ENCODE measurements at places on chromosomes 7 and 10. TPM values are rescaled to one million over a fixed set of nuclear protein-coding genes. Genes with fewer than 3 reads are reported as not detected.

The GRID2IP gene
- not detected for total RNA-seq

The C1GALT1 gene
- total RNA-seq, result 36.7 TPM

The JCAD gene
- total RNA-seq, result 0.48 TPM

The DMTF1 gene
- 27.1 TPM for total RNA-seq

The HOXA10 gene
- 2.2 TPM for total RNA-seq

The DNAJB9 gene
- total RNA-seq, result 50.3 TPM

The PTCD1 gene
- 13.4 TPM for total RNA-seq

The C10orf143 gene
- not detected for total RNA-seq

The PNLIPRP1 gene
- total RNA-seq, result not detected

The TEX36 gene
- total RNA-seq, result not detected

The TTYH3 gene
- 32.5 TPM for total RNA-seq

The ZNF365 gene
- 3.4 TPM for total RNA-seq

The ZNF425 gene
- 3.1 TPM for total RNA-seq

The FFAR4 gene
- total RNA-seq, result not detected

The HHEX gene
- 0.43 TPM for total RNA-seq

The ADIRF gene
- 72.5 TPM for total RNA-seq

The DNAH11 gene
- total RNA-seq, result 3.0 TPM

The ELN gene
- total RNA-seq, result not detected

The KCNMA1 gene
- 16.8 TPM for total RNA-seq

The OR6B1 gene
- not detected for total RNA-seq

The UCN3 gene
- not detected for total RNA-seq

Data from tracheal epithelial cell (primary cell).